ELR (cell line): ENCODE measurements at places on chromosomes 1 and 21.
A peak's percentile ranks its signal among the peaks of the same experiment; 100 is the strongest.

- no peak for DNase-seq
Measured at GRCh38 chr1:116493484-116494352, 77.1 kb downstream of the CD58 start.

GRCh38 chr1:109624201-109625010, 4.8 kb downstream of the AMPD2 start:
- DNase-seq = no peak

GRCh38 chr1:153937331-153937730, 9.2 kb downstream of the DENND4B start:
- no peak for DNase-seq

DNA sequence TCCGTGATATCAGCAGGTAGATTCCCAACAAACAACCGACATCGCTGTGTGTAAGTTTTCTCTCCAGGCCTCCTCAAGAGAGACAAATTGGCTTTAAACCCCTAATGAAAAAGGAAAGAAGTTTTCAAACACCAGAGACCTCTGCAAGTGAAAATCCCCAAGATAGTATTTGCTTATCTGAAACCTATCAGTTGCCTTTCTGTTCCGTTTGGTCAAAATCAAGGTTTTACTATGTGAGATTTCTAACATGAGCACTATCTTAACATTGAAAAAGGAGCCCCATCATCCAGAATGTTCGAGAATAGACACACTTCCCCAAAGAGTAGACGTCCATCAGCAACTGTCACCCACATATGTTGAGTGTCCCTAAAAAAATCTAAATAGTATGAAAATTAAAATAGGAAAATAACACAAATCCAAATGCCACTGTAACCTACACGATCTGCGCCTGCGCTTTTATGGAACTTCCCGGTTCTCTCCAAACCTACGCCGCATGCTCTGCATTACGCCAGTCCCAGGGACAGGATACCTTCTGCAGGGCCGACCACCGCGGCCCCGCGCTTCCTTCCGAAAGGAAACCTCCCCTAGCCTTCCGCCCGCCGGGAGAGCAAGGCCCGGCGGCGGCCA, 1.4 kb downstream of the SFPQ start:
- DNase-seq = no peak

- DNase-seq = no peak
Measured at GRCh38 chr1:15884477-15884876, 37.0 kb downstream of the SPEN start.

GRCh38 chr1:54323324-54323739, 82.9 kb downstream of the SSBP3 start:
- DNase-seq = peak; percentile 16

- no peak for DNase-seq
Measured at GRCh38 chr1:168979276-168979675, 127.2 kb upstream of the ATP1B1 start.

GRCh38 chr21:35924714-35925301, 135.5 kb downstream of the SETD4 start:
- DNase-seq = peak; percentile 77

GRCh38 chr1:93680420-93681100, 1.1 kb downstream of the BCAR3 start:
- peak; percentile 92 for DNase-seq

DNA sequence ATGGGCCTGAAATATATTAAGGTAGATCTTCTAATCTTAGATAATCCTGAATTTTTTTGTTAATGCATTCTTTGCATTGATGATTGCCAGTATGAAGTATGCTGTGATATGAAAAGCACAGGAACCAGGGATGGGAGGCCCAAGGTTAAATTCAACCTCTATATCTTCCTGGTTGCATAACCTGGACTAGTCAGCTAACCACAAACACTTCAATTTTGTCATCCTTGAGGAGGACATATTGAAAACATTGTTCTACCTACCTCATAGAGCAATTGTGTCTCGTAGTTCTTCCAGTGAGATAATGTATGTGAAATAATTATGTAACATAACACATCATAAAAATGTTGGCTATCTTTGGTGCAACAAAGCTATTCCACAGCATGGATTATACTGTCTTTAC, 25.6 kb downstream of the PDC start:
- DNase-seq = peak; percentile 37

DNA sequence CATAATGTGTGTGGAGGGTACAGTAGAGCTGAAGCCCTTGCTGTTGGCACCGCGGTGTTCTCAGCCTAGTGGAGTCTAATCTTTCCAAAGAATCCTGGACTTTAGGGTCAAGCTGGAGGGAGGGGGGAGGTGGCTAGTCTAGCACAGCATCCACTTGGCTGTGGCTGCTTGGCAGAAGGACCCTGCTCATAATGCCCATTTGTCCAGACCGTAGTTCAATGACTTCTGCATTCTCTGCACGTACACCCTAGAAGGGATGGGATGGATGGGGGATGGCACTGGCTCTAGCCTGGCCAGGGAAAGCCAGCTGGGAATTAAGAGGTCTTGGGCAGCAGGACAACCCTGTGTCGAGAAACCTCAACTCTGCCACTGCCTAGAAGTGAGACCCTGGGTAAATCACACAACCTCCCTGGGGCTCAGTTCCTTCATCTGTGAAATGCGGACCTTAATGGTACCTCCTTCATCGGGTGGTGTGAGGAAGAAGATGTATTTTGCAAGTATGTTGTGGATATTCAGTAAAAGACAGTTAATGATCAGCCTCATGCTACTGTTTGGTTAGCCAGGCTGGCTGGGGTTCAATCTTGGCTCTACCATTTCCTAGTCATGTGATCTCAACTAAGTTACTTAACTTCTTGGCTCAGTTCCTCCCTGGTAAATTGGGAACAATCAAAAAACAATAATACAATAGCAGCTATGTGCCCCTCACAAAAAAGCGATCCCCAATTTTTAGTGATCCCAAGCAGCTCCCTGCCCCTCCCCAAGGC, 27.2 kb upstream of the CLIC4 start:
- no peak for DNase-seq

DNA sequence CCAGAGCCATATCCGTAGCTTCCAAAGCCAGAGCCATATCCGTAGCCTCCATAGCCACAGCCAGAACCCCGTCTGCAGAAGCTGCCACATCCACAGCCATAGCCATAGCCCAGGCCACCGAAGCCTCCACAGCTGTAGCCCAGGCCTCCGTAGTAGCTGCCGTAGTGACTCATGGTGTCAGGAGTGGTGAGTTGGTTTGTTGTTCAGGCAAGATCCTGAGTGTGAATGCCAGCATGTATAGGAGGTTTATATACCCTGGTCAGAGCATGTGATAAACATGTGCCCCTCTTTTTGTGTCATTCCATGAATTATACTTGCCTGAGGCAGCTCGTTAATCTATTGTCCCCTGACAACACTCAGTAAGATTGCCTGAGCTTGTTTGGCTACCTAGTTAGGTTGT, at the start of gene KRTAP19-1:
Gene KRTAP19-1 (minus strand): TSS at position 223 of the 400 bp plus-strand sequence. CDS start 50 bp downstream, at position 173.
- DNase-seq = no peak

DNA sequence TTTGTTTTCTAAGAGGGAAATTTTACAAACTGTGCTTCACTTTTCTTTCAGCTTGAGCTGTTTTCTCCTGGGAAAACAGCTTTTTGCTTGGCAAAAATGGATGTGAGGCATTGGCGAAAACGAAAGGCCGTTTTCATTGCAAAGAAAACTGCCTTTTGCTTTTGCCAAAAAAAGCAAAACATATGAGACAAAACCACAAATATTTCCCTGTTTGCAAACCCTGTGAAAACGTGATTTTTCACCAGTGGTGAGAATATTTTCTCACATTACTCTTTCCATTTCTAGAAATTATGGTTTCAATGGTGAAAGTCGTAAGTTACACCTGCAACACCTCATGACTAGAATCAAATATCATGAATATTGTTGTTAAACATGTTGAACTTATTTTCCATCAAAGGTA, 74.0 kb upstream of the ZBTB18 start:
- no peak for DNase-seq

DNA sequence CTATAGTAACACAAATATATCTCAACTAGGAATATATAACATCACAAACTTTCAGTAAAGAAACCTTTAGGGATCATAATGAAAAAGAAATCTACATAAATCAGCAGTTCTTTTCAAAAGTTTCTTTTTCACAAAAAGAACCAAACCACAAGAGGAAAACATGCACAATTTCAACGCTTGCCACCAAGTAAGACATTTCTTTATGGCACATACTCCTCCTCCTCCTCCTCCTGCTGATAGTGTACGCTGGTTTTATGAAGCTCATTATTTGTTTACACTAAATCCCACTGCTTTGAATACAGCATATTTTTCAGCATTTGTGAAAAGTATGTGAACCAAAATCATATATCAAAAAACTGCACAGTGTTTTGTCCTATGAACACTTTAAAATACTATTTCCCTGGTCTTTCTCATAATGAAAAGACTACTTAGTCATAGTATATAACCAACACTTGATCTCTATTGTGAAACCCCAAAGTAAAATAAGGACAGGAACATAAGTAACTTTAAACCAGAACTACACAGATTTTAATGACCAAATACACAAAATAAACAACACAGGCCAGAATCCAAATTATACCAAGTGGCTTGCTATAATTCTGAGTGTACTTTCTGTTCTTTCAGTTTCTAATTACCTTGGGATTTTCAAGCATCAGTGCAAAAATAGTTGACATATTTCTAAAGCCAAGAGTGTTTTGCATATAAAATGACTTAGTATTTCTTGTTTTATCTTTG, 184.2 kb downstream of the EIF4G3 start:
- no peak for DNase-seq

GRCh38 chr1:17948594-17948993, 159.0 kb upstream of the IGSF21 start:
- no peak for DNase-seq

GRCh38 chr1:215547011-215547410, 20.1 kb upstream of the KCTD3 start:
- no peak for DNase-seq

DNA sequence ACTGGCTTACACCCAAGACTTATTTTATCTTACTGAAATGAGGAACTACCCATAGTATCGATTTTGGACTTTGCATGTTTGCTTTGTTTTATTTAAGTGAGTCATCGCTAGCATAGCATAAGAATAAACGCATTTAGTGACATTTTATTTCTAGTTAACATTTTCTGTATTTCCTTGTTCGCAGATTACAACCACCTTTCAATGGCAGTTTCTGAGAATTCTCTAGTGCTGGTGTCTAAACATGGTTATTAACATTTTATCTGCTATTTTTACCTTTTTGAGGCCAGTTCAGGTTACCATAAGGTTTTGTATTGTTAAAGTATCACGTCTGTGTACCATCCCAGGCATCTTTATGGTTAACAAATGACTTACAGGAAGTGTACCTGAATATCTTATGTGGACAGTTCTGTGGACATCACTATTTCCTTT, 24.5 kb downstream of the EEIG2 start:
- DNase-seq = no peak

DNA sequence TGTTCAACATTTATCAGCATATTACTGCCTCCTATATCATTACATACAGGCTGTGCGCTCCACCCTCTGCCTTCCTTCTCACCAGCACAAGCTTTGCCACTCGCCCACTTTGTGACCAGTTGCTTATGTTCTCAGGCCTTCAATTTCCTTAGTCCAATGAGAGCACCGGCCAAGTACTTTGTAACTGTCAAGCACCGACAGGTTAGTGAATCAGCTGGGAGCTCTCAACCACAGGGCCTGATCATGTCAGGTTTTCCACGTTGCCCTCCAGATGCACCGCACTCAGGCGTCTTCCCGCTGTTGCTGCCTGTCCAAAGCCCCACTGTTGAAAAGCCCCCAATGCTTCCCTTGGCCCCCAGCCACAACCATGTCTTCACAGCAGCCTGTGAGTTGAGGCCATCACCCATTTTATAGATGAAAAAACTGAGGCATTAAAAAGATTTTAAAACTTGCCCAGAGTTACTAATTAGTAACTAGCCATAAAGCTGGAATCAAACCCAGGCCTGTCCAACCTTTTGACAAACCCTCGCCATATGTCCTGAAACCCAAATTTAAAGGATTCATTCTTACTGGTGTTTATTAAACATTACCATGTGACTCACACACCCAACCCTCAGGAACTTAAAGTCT, 3.4 kb upstream of the KCNN3 start:
- DNase-seq = no peak

GRCh38 chr1:16903458-16903796, 7.6 kb downstream of the RNU1-2 start:
- no peak for DNase-seq

DNA sequence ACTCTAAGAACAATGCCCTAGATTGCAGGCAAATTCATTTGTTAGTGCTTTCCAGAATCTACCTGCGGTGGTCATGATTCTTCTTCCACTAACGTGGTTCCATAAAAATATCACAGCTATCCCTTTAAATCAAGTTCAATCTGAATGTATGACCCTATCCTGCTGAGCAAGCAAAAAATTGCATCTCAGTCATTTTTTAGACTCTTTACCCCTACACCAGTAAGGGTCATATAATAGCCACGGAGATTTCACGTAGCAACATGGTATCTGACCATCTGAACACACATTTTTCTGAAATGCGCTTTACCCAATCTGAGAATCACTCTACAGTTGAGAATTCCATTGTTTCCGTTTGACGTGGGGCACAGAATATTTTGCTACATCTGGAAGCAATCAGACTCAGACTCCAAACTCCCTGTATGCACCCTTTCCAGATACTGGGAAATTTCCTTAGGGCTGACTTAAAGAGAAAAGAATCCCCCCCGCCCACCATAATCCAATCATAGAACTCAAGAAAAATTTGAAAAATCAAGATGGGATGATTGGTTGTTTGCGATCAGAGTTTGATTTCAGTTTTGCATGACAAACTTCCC, 699.2 kb upstream of the ZP4 start:
- peak; percentile 63 for DNase-seq

- DNase-seq = no peak
Measured at GRCh38 chr1:151881479-151881878, 27.8 kb downstream of the THEM4 start.

DNA sequence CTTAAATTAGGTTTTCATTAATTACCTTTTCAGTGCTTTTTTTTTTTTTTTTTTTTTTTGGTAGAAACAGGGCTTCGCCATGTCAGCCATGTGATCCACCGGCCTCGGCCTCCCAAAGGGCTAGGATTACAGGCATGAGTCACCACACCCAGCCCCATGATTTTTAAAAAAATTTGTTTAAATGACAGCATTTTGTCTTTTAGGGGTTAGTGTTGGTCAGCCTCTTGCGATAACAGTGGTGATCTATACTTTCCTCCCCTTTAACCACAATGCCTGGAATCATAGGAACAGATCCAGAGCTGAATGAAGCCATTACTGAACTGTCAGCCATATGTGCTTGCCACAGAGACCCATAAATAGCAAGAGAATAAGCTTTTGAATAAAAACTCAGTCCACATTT, 73.9 kb downstream of the CACHD1 start:
- no peak for DNase-seq

DNA sequence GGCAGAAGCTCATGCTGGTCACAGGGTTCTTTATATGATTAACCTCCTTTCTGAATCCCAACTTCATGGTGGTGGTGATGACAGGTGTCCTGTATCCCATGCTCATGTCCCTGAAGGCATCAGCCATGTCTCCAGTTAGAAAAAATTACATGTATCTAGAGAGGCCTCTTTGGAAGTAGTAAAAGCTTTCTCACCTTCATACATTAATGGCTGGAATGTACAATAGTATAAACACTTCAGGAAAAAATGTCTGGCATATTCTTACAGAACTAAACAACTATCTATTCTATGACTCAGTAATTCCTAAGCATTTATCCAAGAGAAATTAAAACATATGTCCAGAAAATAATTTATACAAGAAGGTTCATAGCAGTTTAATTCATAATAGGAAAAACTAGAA, 34.0 kb downstream of the ADAM30 start:
- no peak for DNase-seq

GRCh38 chr1:75672528-75673393, 51.7 kb upstream of the ACADM start:
- peak; percentile 91 for DNase-seq
